Activated CD4-positive, alpha-beta T cell treated with anti-CD3 and anti-CD28 coated beads, Interleukin-10, Interleukin-2, amounts not matched to agents 100 ng/mL and 50 ng/mL, durations not matched to agents 16 hours and 8 hours (primary cell): ENCODE measurements at places on chromosomes 4 and X.

DNA sequence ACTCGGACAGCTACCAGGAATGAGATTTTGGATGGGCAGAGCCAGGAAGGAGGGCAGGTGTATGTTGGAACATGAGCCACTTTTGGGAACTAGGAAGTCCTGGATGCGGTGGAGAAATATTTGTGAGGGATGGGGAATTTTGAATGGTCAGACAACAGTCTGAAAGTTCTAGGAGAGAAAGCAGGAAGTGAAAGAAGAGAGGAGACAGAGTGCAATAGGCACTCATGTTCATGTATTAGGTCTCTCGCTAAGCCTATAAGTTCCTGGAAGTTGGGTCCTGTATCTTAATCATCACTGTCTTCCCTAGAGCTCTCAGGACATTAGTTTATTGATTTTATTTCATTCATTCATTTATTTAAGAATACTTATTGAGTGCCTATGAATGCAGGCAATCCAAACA, 65.7 kb upstream of the CITED1 start:
- DNase-seq: no peak

GRCh38 chrX:131577999-131578734, 34.3 kb downstream of the OR13H1 start:
- DNase-seq: no peak

DNA sequence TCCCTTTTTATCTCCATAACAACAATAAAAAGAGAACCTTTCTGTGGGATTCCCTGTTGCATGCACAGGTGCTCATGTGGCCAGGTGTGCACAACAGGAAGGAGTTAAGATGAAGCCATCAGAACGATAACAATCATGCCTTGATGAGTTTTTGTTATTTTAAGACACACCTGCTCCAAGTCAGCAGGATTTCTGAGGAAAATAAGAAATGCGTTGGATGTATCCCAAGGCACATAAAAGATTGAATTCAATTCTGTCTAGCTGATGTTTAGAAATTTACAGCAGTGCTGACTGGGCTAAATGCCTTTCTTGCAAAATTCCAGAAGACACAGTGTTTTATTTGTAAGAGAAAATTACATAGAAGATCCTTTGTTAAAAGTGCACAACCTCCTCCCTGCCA, 1678.2 kb downstream of the ARAP2 start:
- no peak for DNase-seq

DNA sequence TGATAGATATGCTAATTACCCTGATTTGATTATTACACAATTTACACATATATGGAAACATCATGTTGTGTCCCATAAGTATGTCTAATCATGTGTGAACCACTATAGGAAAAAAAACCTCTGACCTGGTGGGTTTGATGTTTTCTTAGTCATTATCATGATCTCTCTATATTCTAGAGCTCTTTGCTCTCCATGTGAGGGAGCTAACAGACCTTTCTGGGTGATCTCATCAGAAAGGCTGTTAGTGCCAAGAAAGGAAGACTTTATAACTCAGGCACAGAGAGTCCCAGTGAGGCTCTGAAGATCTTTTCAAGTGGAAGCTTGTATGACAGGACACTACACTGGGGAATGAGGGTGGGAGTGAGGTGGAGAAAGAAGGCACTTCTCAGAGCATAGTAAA, 527.7 kb upstream of the MAGEB2 start:
- DNase-seq: no peak

DNA sequence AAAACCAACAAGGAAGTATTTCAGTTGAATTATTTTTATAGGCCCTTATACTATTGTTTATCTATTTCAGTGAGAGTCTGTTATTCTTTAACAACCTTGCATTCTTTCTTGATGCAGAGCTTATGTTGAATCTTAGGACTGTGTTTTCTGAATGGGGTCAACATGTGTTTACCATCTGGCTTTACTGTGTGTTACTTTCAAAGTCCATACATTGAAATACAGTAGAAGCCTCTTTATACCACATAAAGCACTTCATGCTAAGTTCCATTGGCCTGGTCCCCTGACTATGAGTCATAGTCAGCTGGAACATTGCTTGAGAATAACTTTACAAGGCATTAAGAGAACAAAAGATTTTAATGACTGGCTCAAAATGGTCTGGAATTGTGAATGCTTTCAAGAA, 152.6 kb downstream of the GASK1B start:
- DNase-seq: no peak

DNA sequence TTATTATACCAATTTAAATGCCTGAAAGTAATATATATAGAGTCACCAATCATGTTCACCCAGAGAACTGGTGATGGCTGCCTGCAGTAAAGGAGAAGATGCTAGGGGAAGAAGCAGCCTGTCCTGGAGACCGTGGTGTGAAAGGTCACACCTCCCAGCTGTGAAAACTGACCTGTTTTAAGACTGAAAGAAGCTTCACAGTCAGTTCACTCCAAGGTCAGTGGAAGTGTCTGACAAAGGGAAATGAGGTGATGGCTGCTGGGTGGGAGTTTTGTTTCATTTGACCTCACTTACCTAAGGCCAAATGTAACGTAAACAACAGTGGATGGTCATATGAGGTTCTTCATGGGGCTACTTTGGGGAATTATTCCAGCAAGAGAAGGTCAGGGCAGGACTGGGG, 352.1 kb upstream of the GATB start:
- no peak for DNase-seq

GRCh38 chrX:73992019-73992418, 312.0 kb upstream of the ZCCHC13 start:
- no peak for DNase-seq

DNA sequence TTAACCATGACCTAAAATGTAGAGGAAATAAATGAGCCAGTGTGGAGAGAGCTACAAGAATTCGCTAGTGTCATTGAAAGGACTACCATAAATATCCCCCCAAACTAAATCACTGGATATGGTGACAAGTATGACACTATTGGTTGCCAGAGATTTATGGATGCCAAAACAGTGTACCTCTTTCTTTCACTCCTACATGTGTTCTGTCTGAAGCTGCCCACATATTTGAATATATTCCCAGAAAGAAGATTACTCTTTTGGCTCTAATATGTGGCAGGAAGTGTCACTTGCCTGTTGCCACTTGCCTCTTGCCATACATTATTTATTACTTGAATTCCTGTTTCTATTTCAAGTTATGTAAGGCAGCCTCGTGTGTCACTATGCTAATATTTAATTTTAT, 1573.6 kb downstream of the TECRL start:
- DNase-seq: no peak
